ENCODE measurements at places on chromosomes 4 and X.

GRCh38 chr4:20544645-20545044 lies 155.6 kb upstream of the PACRGL start:
- peak; percentile 79 for DNase-seq

- DNase-seq: no peak
Measured at GRCh38 chr4:18109676-18110075, 88.1 kb upstream of the LCORL start.

GRCh38 chr4:145938618-145939440 lies at the start of gene ZNF827:
TSS of gene ZNF827 (minus strand) at chr4:145938823. CDS start at chr4:145938407, 416 bp downstream.
- peak; percentile 72 for DNase-seq

DNA sequence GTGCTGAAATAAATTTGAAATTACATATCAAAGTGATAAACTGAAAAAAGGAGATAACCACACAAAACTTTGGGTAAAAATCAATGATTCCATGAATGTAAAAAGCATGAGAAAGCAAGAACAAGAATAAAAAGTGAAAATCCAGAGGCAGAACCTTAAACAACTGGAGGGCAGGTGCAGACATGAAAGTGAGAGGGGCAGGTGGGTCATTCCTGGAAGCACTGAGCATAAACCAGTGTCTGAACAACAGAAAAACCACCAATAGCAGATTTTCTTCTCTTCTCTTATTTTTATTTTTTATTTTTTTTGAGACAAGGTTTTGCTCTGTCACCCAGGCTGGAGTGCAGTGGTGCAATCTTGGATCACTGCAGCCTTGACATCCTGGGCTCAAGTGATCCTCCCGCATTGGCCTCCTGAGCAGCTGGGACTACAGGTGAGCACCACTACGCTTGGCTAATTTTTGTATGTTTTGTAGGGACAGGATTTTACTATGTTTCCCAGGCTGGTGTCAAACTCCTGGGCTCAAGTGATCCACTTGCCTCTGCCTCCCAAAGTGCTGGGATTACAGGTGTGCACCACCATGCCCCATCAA lies 46.8 kb upstream of the GPR78 start:
- DNase-seq: no peak

GRCh38 chr4:154660052-154660451 lies 47.6 kb upstream of the FGG start:
- DNase-seq: no peak
